Stimulated activated CD8-positive, alpha-beta memory T cell treated with anti-CD3 and anti-CD28 coated beads, Interleukin-7, amount 100 ng/mL, for 4 hours (primary cell): ENCODE measurements at places on chromosomes 4 and X.
A peak's percentile ranks its signal among the peaks of the same experiment; 100 is the strongest.

DNA sequence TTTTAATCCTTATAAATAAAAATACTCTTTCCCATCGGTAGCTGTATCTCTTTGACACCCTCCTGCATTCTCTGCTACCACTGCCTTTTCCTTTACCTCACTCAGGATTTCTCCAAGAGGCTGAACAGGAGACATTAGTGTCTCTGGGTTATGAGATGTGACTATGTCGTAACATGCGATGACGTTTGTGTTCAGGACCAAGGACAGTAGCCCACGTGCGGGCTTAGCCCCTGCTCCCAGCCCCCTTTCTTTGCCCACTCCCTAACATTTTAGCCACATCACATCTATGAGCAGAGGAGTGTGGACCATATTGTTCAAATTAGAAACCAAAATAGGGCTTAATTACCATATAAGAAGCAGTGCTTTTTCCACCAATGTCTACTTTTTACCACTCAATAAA is 369.3 kb downstream of the FBXW7 start:
- DNase-seq: no peak

- no peak for DNase-seq
Measured at GRCh38 chr4:140061659-140062289, 92.2 kb downstream of the MAML3 start.

GRCh38 chr4:118723369-118723768 is 38.2 kb downstream of the METTL14 start:
- no peak for DNase-seq

DNA sequence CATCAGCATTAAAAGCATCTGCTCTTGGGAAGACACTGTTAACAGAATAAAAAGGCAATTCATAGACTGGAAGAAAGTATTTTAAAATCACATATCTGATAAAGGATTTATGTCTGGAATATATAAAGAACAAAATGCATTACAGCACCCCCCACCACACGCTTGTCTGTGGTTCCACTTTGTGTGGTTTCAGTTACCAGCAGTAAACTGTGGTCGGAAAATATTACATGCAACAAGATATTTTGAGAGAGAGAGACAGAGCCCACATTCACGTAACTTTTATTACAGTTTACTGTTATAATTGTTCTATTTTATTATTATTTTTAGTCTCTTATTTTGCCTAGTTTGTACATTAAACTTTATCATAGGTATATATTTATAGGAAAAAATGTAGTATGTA is 21.2 kb upstream of the PDE6B start:
- DNase-seq: peak; percentile 18

- no peak for DNase-seq
Measured at GRCh38 chr4:122309988-122310626, 68.7 kb upstream of the ADAD1 start.

DNA sequence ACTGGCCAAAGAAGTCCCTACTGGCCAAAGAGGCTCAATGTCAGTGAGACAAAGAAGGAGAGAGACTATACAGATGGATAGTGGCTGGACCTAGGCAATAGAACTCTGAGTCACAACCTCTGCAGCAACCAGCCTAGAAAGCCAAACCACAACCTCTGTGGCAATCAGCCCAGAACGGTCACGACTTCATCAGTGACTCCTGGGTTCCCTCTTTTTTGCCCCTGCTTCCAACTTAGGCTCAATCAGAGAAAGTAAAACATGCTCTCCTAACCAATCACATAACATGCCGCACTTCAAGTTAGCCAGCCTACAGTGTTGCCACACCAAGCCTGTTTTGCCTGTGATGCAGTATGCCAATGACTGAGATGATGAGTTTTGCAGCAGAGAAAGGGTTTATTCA is 203.4 kb downstream of the ANAPC10 start:
- no peak for DNase-seq

GRCh38 chrX:130028196-130028595 is 45.8 kb downstream of the BCORL1 start:
- peak; percentile 32 for DNase-seq

GRCh38 chr4:17718471-17718870 is 63.0 kb downstream of the FAM184B start:
- no peak for DNase-seq

- DNase-seq: no peak
Measured at GRCh38 chr4:176540814-176541213, 221.0 kb downstream of the SPCS3 start.

GRCh38 chrX:63428348-63428747 is 77.2 kb upstream of the SPIN4 start:
- DNase-seq: no peak
